ENCODE measurements at places on chromosomes 12 and 14. TPM values are rescaled to one million over a fixed set of nuclear protein-coding genes. Genes with fewer than 3 reads are reported as not detected.

GRCh38 chr14:60278350-60278749, 29.3 kb downstream of the PPM1A start:
- no peak for DNase-seq

GRCh38 chr12:91111366-91112325, at the start of gene LUM:
Gene LUM (minus strand): TSS chr12:91111494. CDS start chr12:91108979, 2,515 bp downstream.
- DNase-seq = no peak

DNA sequence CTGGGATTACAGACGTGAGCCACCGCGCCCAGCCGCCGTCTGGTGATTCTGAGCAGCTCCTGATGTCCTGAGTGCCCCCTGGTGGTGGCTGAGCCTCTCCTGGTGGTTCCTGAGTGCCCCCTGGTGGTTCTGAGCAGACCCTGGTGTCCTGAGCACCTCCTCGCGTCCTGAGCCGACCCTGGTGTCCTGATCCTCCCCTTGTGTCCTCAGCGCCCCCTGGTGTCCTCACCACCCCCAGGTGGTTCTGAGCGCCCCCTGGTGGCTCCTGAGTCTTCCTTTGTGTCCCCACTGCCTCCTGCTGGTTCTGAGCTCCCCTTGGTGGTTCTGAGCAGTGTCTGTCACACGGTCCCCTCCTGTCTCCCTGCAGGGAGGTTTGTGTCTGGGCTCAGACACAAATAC, 1304.9 kb downstream of the TMEM121 start:
- DNase-seq = no peak

DNA sequence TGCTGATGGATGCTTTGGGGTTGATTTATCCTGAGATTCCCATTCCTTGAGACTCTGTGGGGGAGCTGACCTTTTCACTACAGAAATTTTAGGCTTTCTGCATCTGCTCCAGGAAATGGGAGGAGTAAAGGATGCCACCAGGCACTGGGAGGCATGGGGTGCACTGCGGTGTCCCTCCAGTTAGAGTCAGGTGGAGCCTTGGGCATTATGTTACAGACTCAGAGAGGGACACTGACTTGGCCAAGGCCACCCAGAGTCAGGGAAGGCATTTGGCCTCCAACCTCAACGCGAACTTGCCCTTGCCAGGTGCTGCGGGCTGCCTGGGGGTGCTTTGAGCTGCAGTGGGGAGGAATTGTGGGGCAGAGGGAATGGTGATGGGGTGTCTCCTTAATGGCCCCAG, 58.0 kb upstream of the TBX3 start:
- peak; percentile 75 for DNase-seq

DNA sequence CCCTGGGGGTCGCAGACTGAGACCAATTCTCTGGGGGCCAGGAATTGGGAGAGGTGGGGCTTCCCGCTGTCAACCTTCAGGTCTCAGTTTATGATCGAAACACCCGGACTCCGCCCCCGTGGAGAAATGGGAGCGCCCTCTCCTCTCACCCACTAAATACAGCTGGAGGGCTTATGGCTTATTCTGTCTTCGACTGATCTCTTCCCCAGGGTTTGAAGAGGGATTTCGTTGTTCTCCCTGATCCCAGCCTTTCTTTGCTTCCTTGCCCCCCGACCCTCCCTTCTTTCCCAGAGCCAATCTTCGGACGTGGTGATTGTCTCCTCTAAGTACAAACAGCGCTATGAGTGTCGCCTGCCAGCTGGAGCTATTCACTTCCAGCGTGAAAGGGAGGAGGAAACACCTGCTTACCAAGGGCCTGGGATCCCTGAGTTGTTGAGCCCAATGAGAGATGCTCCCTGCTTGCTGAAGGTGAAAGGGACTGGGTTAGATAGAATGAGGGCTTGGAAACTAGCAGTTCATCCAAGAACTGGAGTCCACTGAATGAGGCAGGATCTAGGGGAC, 607 bp downstream of the OS9 start:
- DNase-seq = no peak

GRCh38 chr12:77025782-77026314, 39.5 kb downstream of the E2F7 start:
- DNase-seq = no peak

GRCh38 chr14:45185100-45185814, 49.5 kb downstream of the FANCM start:
- no peak for DNase-seq

- no peak for DNase-seq
Measured at GRCh38 chr12:109459247-109459646, 17.9 kb downstream of the KCTD10 start.

DNA sequence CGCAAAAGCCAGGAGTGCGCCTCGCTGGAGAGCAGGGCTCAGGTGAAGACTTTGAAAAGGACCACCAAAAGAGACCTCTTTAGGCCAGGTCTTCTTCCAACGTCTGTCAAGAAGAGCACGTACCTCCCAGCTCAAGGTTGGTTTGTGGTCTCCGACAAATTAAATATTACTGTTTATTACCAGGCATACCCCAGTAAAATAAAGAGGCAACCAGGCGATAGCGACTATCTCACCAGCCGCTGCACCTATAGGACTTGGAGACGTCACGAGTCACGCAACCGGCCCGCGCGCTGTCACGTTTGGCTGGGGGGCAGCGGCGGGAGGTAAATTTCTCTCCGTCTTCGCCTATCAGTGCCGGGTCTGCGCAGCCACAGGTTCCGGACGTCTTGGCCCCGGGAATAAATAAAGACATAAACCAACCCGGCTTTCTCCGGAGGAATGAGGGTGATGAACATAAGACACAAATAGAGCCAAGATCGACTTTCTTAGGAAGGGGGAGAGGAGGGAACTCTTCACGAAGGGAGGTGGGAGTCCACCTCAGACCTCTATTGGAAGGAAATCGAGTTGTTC, 2.0 kb upstream of the TBX5 start:
- DNase-seq = peak; percentile 85

- no peak for DNase-seq
Measured at GRCh38 chr14:65750906-65751305, 338.4 kb downstream of the FUT8 start.

The CMKLR1 gene
- total RNA-seq = 9.8 TPM

The TMEM30B gene
- total RNA-seq = 1.1 TPM

Measured in osteoblast (primary cell).